ENCODE measurements at places on chromosomes 7 and 10. TPM values are rescaled to one million over a fixed set of nuclear protein-coding genes. Genes with fewer than 3 reads are reported as not detected.

GRCh38 chr7:100515072-100515532 lies 23.9 kb upstream of the AGFG2 start:
- no peak for DNase-seq

- no peak for DNase-seq
Observed at GRCh38 chr10:9913876-9914514, 1103.7 kb upstream of the CELF2 start.

- DNase-seq, result no peak
Observed at GRCh38 chr7:21094589-21094988, 307.9 kb upstream of the SP8 start.

GRCh38 chr7:148144827-148145226 lies 445.7 kb upstream of the C7orf33 start:
- no peak for DNase-seq

DNA sequence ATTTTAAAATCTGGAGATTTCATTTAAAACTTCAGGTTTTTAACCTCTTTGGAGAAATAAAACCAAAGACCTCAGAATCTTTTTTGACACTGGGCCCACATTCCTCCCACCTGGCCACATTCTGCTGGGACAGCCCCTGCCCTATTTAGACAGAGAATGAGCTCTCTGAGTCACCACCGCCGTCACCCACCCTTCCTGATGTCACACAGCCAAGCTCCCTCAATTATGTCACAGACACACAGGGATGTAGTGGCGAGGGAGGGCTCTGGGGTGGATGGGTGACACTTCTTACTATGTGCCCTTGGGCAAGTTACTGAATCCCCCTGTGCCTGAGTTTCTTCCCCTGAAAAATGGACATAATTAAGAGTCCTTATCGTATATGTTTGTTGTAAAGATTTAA lies 162.6 kb downstream of the RAB11FIP2 start:
- DNase-seq, result no peak

- DNase-seq, result no peak
Observed at GRCh38 chr10:81696609-81697388, 178.2 kb upstream of the NRG3 start.

DNA sequence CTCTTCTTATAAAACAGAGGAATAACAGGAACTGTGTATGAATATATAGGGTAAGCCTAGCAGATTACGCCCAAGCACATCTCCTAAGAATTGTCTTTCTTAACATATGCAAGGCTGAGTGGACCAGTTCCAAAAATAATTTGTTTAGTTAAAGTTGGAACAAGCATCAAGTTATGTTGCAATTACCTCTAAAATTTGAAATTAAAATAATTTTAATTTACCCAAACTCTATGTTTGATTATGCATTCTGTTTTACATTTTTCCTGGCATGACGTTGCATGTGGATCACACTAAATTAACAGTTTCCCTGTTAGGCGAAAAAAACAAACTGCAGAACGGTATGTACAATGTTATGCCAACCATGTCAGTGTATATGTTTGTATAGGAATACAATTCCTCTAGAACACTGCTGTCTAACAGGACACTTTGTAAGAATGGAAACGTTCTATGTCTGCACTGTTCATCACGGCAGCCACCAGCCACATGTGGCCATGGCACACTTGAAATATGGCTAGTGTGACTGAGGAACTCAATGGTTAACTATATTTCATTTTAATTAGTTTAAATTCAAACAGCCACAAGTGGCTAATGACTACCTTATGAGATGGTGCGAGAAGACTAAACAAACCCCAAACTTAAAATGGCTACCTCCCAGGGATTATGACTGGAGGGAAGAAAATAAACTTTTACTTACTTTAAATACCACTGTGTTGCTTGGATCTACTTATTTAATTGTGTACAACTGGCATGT lies 281.1 kb upstream of the KLF14 start:
- no peak for DNase-seq

DNA sequence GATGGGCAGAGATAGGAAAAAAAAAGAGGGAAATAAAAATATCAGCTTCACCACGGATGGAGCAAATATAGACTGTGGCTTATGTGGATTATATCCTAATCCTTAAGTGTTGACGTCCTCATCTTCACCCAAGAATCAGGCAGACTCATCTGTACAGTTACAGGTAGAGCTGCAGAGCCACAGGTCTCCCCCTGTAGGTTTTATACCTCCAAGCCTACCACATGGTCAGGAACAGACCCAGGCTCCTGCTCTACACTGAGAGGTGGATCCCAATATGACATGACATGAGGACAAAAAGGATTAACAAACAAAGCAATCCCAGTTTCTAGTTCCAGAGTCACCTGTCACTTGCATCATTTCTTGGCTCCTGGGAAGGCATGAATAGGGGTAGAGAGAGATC lies 400.8 kb downstream of the SEMA3D start:
- no peak for DNase-seq

GRCh38 chr10:78762086-78762630 lies 306.6 kb upstream of the ZMIZ1 start:
- no peak for DNase-seq

GRCh38 chr7:82110146-82110840 lies 333.3 kb downstream of the CACNA2D1 start:
- DNase-seq, result no peak

DNA sequence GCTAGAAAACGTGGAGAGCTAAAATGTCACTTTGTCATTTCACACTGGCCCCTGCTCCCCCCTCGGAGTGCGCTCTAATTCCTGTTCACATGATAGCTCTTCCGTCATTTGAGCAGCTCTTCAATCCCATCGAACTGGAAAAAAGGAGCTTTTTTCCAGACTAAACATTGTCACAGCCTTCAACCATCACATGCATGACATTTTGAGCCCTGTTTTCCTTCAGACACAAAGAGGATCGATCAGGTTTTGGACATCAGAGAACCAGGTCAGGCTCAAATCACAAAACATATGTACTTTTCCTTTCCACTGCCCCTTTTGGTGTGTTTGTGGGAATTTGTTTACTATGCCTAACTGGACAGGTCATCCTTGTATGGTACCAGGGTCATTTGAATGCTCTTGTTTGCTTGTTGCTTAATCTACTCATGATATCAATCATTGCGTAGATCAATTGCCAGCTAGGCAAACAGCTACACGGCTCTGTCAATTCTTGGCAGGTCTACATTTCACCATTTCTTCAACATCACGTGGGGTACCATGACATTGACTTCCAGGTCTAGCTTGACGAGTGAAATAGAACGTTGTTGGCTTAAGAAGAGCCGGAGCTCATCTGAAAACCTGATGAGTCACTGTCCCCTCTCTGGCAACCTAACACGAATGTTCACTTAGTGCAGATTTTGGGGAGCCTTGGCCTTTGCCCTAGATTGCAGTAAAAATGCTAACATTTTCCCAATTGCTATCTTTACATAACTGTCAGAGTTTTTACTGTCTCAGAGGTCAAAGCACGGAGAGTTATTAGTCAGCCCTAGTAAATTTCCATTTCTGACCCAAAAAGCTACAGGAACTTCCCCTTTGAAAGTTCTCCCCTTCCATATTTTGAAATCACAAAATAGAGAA lies 87.3 kb downstream of the LYZL2 start:
- no peak for DNase-seq

DNA sequence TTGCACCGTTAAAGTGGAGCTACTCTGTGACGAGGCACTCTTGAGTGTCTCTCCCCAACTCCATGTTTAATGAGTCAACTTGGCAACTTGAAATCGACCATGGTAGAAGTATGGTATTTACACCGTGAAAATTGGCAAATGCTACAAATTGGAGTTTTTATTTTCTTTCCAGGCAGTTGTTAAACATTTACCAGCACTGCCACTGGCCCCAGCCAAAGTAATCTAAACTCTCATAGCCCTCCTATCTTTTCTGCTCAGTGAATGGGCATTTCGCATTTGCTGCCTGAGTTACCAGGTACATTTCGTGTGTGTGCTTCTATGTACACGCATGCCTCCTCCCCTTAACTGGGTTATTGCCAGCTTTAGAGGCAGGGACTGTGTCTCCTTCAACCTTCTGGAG lies 83.3 kb downstream of the NHLRC2 start:
- no peak for DNase-seq

DNA sequence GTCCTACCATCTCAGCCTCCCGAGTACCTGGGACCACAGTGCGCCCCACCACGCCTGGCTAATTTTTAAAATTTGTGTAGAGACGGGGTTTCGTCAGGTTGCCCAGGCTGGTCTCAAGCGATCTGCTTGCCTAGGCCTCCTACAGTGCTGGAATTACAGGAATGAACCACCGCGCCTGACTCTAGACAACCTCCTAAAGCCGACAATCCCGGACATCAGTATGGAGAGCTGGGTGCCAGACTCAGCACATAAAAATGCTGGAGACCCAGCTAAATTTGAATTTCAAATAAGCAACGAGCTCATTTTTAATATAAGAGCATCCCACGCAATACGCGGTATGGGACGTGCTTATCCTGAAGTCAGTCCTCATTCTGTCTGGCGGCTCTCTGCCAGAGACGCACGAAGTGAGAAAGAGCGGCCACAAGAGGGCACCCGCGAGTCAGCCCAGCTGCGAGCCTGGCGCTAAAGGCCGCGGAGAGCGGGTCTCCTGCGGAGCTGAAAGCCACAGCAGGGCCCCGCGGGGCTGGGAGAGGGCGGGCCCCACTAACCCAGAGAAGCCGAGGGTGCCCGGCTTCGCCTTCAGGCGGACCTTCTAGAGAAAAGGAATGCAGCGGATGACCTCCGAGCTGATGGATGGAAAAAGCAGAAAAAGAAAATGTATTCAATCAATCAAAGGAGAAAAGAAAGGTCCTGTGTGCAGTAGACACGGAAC lies 7.0 kb downstream of the CALY start:
- peak; percentile 68 for DNase-seq

- DNase-seq, result no peak
Observed at GRCh38 chr7:142754681-142755575, 5.7 kb downstream of the PRSS1 start.

GRCh38 chr7:49986191-49986590 lies 106.9 kb downstream of the ZPBP start:
- DNase-seq, result no peak

- no peak for DNase-seq
Observed at GRCh38 chr10:91987397-91988037, 63.9 kb downstream of the BTAF1 start.

DNA sequence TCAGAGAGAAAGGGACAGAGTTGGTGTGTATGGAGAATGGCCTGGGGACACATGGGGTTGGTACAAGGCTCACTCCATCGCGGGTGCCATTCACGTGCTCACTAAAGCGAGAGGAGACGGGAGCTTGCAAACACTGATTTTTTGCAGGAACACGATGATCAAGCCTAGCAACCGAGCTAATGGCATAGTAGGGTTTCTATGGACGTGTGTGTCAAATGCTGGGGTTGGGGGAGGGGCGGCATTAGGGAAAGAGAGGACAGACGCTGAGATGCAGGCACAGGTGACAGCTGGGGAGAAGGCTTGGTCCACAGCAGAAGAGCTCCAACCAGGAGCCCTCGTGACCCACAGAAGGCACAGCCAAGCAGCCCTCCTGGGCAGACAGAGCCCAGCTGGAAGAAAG lies 33.9 kb downstream of the RCC1L start:
- DNase-seq, result no peak

DNA sequence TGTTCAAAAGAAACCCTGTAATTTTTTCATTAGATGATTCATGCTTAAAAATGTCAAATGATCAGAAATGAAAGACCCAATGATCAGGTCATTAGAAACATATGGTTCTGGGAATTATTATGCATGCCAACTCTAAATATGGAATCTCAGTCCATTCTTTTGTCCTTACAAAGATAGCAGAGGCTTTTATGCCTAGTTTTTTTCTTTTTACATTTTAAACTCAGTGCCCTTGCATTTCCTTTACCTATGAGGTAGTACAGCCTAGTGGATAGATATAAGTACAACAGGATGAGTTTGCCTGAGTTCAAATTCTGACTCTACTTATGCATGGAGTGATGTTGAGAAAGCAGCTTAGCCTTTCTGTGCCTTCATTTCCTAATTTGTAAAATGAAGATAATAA lies 392.9 kb downstream of the SUGCT start:
- DNase-seq, result no peak

- DNase-seq, result no peak
Observed at GRCh38 chr10:42996588-42996987, 80.3 kb upstream of the RET start.

CRHR2 gene
- total RNA-seq, result not detected

FRMD4A gene
- 89.7 TPM for total RNA-seq

HOXA6 gene
- 11.1 TPM for total RNA-seq

SFRP4 gene
- total RNA-seq, result 62.6 TPM

ENTPD1 gene
- total RNA-seq, result 12.6 TPM

SFXN4 gene
- 23.1 TPM for total RNA-seq

NME8 gene
- not detected for total RNA-seq

GPRIN2 gene
- total RNA-seq, result 2.1 TPM

CADPS2 gene
- total RNA-seq, result 28.7 TPM

OR2A7 gene
- total RNA-seq, result 1.1 TPM

STEAP2 gene
- 21.2 TPM for total RNA-seq

GIMAP7 gene
- total RNA-seq, result 23.4 TPM
